ENCODE measurements at places on chromosomes 12 and 14.
A peak's percentile ranks its signal among the peaks of the same experiment; 100 is the strongest.

GRCh38 chr14:75274899-75275569 lies 3.6 kb upstream of the FOS start:
- no peak for DNase-seq

DNA sequence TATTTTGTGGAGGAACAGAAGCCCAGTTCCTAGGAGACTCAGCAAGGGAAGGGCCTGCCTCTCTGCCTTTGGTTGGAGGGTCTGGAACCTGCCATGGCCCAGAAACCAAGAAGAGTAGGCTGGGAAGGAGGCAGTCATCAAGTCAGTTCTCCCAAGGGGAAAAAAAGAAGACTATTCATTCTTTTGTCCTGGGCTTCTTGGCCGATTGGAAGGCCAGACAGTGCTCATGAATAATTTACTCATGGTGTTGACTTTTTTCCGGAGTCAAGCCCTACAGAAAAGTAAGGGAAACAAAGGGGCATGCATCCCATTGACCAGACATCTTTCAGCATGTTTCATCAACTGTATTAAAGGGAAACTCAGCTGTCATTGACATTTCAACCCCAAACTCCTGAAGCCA lies 168.1 kb downstream of the PRKCH start:
- no peak for DNase-seq

DNA sequence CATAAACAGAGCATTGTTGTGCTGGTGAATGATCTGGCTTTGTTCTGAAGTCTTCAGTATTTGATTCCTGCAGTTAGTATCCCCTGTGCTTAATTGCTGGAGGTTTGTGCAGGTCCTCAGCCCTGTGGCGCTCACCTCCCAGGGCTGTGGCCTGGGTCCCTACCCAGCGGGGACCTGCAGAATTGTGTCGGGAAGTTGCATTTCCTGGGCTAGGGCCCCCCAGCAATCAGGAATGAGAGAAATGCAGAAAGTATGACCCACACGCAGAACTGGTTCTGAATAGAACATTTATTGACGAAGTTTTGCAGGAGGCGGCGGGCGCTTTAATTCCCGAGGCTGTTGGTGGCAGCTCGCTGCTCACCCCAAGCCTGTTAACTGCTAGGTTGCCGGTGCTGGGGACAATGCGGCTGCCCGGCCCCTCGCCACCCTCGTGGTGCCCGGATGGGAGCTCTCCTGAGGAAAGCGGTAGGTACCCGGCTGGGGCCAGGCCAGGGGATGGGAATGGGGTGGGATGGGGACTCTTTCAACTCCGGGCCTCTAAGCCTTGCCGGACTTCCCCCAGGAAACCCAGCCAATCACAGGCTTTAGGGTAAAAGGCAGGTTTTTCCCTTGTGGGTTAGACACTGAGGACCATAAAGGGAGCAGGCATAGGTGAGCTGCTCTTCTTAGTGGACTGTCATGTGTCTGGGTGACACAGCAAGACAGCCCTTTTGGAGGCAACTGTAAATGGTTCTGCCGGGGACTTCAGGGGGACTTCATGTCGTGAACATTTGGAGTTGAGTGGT lies 11.6 kb downstream of the PLEKHG3 start:
- DNase-seq = no peak

GRCh38 chr12:28891126-28891525 lies 258.0 kb upstream of the FAR2 start:
- no peak for DNase-seq

DNA sequence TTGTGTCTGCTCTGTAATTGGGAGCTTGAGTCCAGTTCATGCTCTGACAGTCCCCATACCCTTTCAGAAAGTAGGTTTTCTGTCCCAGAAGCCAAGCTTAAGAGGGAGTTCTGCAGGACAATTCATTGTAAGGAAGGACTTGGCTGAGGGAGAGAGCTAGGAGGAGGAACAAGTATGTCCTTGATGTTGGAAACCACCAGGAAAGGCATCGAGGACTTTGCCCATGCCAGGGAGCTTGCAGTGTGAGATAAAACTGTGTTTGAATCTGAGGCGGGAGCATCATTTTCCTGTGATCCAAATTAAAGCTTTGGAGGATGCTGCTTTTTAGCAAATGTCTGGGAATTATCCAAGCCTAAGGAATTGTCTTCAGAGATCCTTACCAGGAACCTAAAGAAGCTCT lies 175.3 kb downstream of the EMP1 start:
- no peak for DNase-seq

- no peak for DNase-seq
Measured at GRCh38 chr14:99774556-99775307, 18.5 kb upstream of the EML1 start.

- DNase-seq = no peak
Measured at GRCh38 chr12:92612611-92613010, 90.2 kb upstream of the PLEKHG7 start.

DNA sequence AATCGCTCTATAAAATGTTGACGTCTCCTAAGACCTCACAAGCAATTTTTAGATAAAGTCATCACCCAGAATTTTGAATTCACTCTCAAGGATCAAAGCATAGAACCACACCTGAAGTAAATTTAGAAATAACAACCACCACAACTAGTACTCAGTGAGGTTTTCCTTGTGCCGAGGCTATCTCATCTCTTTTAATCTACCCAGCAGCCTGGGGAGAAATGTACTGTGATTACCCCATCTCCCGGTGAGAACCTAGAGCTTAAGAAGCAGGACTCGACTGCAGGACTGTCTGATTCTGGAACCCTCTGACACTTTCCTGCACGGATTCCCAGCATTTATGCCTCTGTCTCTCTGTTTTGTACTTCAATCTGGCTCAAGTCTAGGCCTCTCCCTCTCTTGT lies 180.9 kb upstream of the PLXNC1 start:
- DNase-seq = no peak

- DNase-seq = no peak
Measured at GRCh38 chr12:8917751-8918150, 3.4 kb downstream of the PHC1 start.

GRCh38 chr12:107145397-107145796 lies 52.0 kb upstream of the CRY1 start:
- no peak for DNase-seq

DNA sequence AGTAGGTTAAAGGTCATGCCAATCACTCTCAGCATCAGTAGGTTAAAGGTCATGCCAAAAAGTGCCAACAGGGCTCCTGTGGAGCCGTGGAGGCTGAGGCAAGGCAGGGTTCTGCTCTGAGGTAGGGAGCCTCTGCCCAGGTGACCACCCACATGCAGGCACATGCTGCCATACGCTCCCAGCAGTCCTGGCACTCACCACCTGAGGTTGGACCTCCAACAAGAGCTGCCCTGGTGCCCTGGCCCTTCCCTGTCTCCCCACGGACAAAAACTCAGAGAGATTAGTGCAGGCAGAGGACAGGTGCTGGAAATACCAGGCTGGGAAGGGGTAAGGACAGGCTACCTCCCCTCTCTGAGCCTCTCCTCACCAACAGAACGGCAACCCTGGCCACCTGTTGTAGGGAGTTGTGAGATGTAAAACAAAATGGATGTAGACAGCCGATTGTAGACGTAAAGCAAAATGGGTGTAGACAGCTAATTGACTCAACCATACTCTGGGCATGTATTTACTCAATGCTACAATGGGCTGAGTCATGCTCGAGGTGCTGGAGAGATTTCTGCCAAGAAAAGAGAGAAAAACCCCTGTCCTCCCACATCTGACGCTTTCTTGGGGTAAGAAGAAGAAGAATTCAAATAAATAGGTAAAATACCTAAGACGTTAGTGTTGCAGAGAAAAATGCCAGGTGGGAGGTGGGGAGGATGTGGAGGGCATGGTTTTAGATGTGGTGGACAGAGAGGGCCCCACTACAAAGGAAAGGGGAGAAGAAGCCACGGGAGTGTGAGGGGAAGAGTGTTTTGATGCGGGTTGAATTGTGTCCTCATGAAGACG lies 32.4 kb downstream of the LTBP2 start:
- DNase-seq = peak; percentile 29

GRCh38 chr12:24078318-24078765 lies 128.9 kb upstream of the SOX5 start:
- no peak for DNase-seq

DNA sequence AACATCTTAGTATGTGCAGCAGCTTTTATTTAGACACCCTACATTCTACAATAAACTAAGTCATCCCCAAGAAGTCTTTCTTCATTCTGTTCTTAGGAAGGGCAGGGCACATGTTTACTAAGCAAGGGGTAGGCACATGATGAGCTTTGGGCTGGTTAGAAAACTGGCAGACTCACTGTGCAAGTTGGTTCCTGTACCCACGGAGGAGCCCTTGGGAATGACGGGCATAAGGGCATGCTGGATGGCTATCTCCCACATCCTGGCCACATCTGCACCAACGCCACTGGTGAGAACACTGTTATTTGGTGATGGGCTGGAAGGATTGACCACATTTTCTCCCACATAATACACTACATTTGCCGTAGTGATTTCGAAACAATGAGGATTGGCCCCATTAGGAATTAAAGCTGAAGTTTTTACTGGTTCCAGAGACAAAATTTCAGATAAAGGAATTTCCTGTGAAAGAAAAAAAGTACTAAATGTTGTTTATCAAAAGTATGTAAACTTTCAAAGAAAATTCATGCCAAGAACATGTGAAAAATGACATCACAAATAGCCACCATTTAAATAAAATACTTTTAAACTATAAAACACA lies 297.0 kb downstream of the PRKD1 start:
- peak; percentile 41 for DNase-seq

DNA sequence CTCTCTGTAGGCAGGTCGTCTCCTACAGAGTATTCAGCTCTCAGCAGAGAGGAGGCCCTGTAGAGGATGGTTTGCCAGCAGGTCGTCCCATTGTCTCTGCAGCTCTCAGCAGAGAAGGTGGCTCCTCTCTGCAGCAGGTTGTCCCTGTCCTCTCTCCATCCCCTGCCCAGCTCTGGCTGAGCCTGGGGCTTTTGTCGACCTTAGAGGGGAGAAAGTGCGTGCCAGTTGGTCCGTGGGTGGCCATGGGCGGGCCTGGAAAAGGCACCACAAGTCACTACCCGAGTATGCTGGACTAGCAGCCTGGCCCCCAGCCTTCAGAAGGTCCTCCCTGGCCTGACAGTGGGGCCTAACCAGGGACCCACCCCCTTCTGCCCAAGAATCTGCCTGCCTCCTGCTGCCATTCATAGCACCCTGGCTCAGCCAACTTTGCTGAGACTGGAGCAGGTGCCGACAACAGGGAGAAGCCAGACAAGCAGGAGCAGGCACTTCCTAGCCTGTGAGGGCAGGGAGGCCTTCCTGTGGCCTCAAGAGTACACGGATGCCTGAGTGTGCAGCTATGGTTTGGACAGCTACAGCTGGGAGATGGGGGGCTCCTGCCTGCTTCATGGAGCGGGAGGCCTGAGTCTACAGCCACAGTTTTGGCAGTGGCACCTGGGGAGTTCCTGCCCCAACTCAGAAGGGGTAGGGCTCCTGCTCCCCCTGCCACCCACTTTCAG lies 59.7 kb upstream of the KCNH3 start:
- no peak for DNase-seq

DNA sequence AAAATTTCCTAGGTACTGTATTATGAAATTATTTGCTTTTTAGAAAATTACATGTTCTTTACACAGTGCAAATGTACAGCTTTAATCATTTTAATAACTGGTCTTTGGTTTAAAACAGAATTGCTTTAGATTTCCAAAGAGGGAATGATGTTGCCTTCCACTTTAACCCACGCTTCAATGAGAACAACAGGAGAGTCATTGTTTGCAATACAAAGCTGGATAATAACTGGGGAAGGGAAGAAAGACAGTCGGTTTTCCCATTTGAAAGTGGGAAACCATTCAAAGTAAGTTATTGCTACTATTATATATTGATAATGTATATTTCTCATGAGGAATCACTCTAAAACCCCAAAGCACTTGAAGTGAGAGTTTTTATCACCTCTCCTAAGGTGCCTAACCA lies 13.4 kb downstream of the LGALS3 start:
- no peak for DNase-seq

DNA sequence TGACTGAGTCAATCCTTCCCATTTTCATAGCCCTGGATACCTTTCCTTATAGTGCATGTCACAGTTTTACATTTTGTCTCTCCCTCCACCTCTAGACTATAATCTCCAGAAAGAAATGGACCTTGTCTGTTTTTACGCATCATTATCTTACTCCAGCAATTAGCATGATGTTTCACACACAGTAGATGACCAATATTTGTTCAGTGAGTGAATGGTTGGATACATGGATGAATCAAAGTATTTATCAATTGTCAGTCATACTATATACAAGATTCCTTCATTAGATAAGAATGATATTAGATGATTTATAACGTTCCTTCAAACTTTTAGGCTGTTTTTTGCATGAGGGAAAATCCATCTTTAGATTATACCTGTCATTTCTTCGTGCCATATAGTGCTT lies 61.1 kb downstream of the PTHLH start:
- no peak for DNase-seq

DNA sequence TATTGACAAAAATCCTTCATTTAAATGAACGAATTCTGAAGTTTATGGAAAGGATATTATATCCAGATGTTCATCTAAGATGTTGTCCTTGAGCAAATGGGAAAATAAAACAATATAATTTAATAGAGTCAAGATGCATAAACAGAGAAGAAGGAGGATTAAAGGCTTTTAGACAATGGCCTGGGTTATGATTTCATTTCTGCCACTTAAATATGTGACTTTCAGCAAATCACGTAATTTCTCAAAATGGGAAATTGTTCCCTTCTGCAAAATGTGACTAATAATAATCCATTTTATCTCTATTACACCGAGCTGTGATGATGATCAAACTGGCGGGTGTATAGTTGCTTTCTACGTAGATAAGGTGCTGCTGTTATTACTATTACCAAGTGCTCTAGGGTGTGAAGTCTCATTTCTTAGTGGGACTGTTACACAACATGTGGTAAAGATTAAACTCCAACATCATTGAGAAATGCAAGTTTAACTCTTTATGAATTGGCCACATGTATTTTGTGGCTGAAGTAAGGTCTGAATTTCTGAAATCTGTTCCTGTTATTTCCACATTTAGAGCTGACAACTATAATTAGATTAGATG lies 157.0 kb downstream of the MYRFL start:
- DNase-seq = no peak

DNA sequence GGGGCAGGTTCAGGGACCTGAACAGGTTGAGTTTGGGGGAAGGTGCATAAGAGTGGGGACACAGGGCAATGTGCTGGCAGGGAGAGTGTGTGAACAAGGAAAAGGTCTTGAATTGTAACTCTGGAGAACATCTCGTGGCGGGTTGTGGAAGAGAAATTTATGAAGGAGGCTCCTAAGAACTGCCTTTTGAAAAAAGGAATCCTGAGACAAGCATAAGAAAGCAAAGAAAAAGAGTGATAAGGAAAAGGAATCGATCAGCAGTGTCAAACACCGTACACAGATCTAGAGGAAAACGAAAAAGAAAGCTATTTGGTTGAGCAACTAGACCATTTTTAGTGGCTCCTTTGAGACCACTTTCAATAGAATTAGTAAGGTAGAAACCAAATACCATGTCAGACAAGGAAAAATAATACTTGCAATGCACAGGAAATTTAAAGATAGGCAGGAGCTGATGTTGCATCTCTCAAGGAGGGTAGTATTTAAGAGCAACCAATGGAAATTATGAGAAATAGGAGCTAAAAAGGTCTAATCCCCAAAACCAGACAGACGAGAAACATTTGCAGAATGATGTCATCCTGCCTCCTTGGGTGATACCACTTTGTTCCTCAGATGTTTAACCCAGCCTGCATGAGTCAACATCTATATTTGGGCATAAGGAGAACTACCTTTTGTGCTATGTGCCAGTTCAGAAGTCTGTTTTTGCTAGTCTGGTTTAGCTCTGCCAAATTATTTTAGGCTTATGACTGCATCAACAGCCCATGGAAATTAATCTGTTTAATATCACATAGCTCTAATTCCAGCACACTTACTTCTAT lies 64.5 kb upstream of the STK38L start:
- peak; percentile 62 for DNase-seq

GRCh38 chr14:100142073-100143040 lies 17.1 kb downstream of the DEGS2 start:
- no peak for DNase-seq
